ENCODE measurements at places on chromosomes 13 and 19.

- H3K4me3 ChIP-seq, result peak overlapping the region; percentile 22
- no peak overlapping the region for H3K27ac ChIP-seq
- no peaks in the 10 kb centered on the region for H3K4me1 ChIP-seq
- peak; percentile 19 for DNase-seq
- no peaks in the 10 kb centered on the region for H3K36me3 ChIP-seq
Observed at GRCh38 chr13:53782488-53782961, 753.9 kb downstream of the OLFM4 start.

GRCh38 chr13:19810996-19811881 lies 28.5 kb upstream of the PSPC1 start:
- H3K36me3 ChIP-seq, result no peaks in the 10 kb centered on the region
- no peaks in the 10 kb centered on the region for H3K4me1 ChIP-seq
- H3K4me3 ChIP-seq, result no peak overlapping the region
- DNase-seq, result no peak
- H3K27me3 ChIP-seq, result no peaks in the 10 kb centered on the region
- no peak overlapping the region for H3K27ac ChIP-seq

DNA sequence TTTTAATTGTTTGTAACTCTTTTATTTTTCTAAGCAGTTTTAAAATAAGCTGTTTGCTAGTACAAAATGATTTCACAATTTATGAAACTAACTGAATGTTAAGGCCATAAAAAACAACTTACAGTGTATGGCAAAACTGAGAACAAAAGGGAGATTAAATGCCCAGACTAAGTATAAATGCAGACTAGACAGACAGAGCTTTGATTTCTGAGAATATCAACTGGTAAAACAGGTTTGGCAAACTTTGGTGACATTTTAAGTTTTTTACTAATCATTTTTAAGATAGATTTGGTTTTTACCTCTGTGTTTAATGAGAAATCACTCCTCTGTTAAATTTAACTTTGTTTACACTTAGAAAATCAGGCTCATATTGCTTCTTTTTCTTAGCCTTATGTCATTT lies 127.5 kb upstream of the KLF5 start:
- no peak for DNase-seq
- peaks cover 30% of the 10 kb centered on the region for H3K36me3 ChIP-seq
- no peak overlapping the region for H3K27ac ChIP-seq
- no peaks in the 10 kb centered on the region for H3K4me1 ChIP-seq

GRCh38 chr13:20431080-20431479 lies 94.6 kb downstream of the CRYL1 start:
- peaks cover 12% of the 10 kb centered on the region for H3K36me3 ChIP-seq
- no peak overlapping the region for H3K4me3 ChIP-seq
- H3K4me1 ChIP-seq, result no peaks in the 10 kb centered on the region

GRCh38 chr19:31500946-31501345 lies 151.7 kb upstream of the TSHZ3 start:
- no peak for DNase-seq
- H3K27me3 ChIP-seq, result no peaks in the 10 kb centered on the region
- no peak overlapping the region for H3K4me3 ChIP-seq
- H3K4me1 ChIP-seq, result no peaks in the 10 kb centered on the region
- H3K36me3 ChIP-seq, result no peaks in the 10 kb centered on the region

DNA sequence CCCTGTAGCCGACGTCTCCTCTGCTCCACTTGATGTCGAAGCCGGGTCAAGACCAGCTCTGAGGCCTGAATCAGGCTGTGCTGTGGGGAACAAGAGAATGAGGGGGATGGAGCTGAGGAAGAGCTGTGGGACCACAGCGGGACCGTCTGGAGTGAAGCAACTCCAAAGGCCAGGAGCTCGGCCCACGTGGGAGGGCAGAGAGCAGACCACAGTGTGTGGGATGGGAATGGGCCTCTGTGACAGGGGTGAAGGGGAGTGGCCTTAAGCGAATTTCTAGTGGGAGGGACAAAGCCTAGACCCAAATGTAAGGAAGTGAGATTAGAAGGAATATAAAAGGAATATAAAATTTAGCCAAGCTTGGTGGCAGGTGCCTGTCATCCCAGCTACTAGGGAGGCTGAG lies 3.8 kb upstream of the SLC8A2 start:
- H3K27ac ChIP-seq, result no peak overlapping the region
- peaks cover 8% of the 10 kb centered on the region for H3K4me1 ChIP-seq
- peaks cover 7% of the 10 kb centered on the region for H3K27me3 ChIP-seq

GRCh38 chr13:73334445-73334844 lies 275.6 kb downstream of the KLF5 start:
- no peak overlapping the region for H3K4me3 ChIP-seq
- H3K27ac ChIP-seq, result no peak overlapping the region
- no peak for DNase-seq
- no peaks in the 10 kb centered on the region for H3K4me1 ChIP-seq
- H3K36me3 ChIP-seq, result no peaks in the 10 kb centered on the region

GRCh38 chr19:42024622-42025111 lies 30.6 kb upstream of the ATP1A3 start:
- no peak overlapping the region for H3K27ac ChIP-seq
- H3K36me3 ChIP-seq, result no peaks in the 10 kb centered on the region
- H3K4me1 ChIP-seq, result no peaks in the 10 kb centered on the region

- no peak overlapping the region for H3K4me3 ChIP-seq
- DNase-seq, result no peak
- no peak overlapping the region for H3K27ac ChIP-seq
- H3K27me3 ChIP-seq, result no peaks in the 10 kb centered on the region
- H3K36me3 ChIP-seq, result peaks cover 37% of the 10 kb centered on the region
- H3K4me1 ChIP-seq, result no peaks in the 10 kb centered on the region
Observed at GRCh38 chr19:41411968-41412265, 14.3 kb downstream of the BCKDHA start.

GRCh38 chr13:69683921-69684686 lies 423.5 kb upstream of the ATXN8OS start:
- H3K4me1 ChIP-seq, result no peaks in the 10 kb centered on the region
- no peaks in the 10 kb centered on the region for H3K36me3 ChIP-seq
- DNase-seq, result no peak
- no peaks in the 10 kb centered on the region for H3K27me3 ChIP-seq

DNA sequence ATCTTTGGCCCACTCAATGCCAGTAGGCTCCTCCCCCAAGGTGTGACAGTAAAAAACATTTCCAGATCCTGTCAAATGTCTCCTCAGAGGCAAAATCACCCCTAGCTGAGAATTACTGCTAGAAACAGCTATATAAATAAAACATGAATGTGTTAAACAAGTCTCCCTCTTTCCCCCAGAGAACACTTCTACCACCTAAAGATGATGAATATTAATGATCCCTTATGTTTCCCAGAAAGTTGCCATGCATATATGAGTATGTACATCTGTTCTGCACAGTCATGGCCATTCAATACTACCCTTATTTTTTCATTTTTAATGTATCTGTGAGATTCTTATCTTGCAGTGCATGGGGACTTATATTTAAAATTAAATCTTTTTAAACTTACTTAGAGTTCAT lies 230.0 kb downstream of the SHISA2 start:
- H3K27me3 ChIP-seq, result peaks cover 2% of the 10 kb centered on the region
- H3K27ac ChIP-seq, result no peak overlapping the region
- DNase-seq, result no peak
- H3K4me1 ChIP-seq, result no peaks in the 10 kb centered on the region

GRCh38 chr13:106129993-106130392 lies 405.5 kb downstream of the EFNB2 start:
- H3K27me3 ChIP-seq, result no peaks in the 10 kb centered on the region
- H3K36me3 ChIP-seq, result no peaks in the 10 kb centered on the region
- no peaks in the 10 kb centered on the region for H3K4me1 ChIP-seq
- no peak overlapping the region for H3K27ac ChIP-seq

DNA sequence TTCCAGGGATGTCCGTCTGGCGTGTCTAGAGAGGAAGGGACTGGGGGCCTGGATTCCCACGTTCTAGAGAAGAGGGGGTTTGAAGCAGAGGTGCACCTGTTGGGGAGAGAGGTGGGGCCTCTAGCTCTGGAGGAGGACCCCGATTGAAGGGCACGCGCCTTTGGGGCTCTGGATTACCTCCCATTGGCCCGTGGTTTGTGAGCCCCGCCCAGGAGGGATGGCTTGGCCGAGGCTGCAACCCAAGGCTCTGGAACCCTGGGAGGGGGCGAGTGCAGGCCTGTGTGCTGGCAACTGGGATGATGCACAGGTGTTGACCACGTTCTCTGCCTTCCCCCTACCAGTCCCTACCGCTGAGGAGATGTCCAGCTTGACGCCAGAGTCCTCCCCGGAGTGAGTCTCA lies 20.2 kb downstream of the TMEM150B start:
- H3K4me3 ChIP-seq, result no peak overlapping the region
- no peaks in the 10 kb centered on the region for H3K36me3 ChIP-seq
- no peaks in the 10 kb centered on the region for H3K27me3 ChIP-seq
- H3K4me1 ChIP-seq, result peaks cover 12% of the 10 kb centered on the region
- no peak for DNase-seq

DNA sequence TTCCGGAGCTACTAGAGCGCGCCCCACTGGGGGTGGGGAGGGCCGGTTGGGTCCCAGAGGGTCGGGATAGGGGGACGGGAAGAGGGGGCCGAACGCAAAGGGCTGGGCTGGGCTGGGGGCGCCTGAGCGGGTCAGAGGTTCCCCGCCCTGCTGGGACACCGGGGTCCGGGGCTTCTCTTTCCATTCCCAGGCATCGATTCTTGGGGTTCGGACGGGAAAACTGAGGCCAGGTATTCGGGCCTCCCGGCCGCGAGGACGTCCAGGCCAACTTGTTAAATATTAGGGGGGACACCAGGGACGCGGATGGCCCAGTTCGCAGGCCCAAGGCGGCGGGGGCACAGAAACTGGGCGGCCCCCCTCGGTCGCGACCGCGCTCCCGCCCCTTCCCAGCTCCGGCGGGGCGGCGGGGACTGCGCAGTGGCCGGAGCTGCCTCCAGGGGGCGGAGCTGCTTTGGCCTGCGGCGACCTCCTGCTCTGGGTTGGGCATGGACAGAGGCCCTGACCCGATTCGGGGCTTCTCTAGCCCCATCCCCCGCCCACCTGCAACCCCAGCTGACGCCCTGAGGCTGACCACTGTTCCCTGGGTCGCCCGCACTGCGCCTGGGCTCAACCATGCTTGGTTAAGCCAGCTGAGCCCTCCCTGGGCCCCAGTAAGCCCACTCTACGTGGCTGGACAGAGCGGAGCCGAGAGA lies 1.2 kb upstream of the KLF16 start:
- no peaks in the 10 kb centered on the region for H3K27me3 ChIP-seq
- no peak overlapping the region for H3K4me3 ChIP-seq
- DNase-seq, result no peak
- no peaks in the 10 kb centered on the region for H3K36me3 ChIP-seq
- peak overlapping the region; percentile 78 for H3K27ac ChIP-seq

GRCh38 chr13:106753251-106753650 lies 185.3 kb upstream of the ARGLU1 start:
- no peak overlapping the region for H3K27ac ChIP-seq
- H3K4me1 ChIP-seq, result no peaks in the 10 kb centered on the region
- H3K4me3 ChIP-seq, result no peak overlapping the region
- H3K36me3 ChIP-seq, result no peaks in the 10 kb centered on the region
- no peaks in the 10 kb centered on the region for H3K27me3 ChIP-seq

- H3K27me3 ChIP-seq, result no peaks in the 10 kb centered on the region
- no peak overlapping the region for H3K4me3 ChIP-seq
- H3K27ac ChIP-seq, result no peak overlapping the region
- no peak for DNase-seq
Observed at GRCh38 chr13:52921194-52921593, 72.8 kb upstream of the PCDH8 start.

DNA sequence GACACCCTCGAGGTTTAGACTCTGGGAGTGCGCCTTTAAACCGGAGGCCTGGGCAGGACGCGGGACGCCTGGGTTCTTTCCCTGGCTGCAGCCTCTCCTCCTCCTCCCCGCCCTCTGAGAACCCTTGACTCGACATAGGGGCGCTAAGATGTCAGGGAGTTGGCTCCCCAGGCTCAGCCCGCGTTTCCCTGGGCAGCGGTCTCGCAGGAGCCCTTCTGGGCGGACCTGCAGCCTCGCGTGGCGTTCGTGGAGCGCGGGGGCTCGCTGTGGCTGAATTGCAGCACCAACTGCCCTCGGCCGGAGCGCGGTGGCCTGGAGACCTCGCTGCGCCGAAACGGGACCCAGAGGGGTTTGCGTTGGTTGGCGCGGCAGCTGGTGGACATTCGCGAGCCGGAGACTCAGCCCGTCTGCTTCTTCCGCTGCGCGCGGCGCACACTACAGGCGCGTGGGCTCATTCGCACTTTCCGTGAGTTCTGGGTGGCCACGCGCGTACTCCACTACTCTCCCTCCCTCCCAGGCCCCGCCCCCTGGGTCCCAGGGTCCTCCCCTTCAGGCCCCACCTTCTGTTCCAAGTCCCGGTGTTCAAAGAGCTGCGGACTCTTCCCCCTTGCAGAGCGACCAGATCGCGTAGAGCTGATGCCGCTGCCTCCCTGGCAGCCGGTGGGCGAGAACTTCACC lies 1.3 kb downstream of the ICAM5 start:
- no peak overlapping the region for H3K27ac ChIP-seq
- H3K4me3 ChIP-seq, result no peak overlapping the region
- peaks cover 96% of the 10 kb centered on the region for H3K4me1 ChIP-seq
- peaks cover 8% of the 10 kb centered on the region for H3K27me3 ChIP-seq
- no peaks in the 10 kb centered on the region for H3K36me3 ChIP-seq
- peak; percentile 40 for DNase-seq

GRCh38 chr13:35761440-35762252 lies 285.2 kb upstream of the MAB21L1 start:
- H3K27ac ChIP-seq, result no peak overlapping the region
- H3K27me3 ChIP-seq, result no peaks in the 10 kb centered on the region
- H3K4me1 ChIP-seq, result no peaks in the 10 kb centered on the region

DNA sequence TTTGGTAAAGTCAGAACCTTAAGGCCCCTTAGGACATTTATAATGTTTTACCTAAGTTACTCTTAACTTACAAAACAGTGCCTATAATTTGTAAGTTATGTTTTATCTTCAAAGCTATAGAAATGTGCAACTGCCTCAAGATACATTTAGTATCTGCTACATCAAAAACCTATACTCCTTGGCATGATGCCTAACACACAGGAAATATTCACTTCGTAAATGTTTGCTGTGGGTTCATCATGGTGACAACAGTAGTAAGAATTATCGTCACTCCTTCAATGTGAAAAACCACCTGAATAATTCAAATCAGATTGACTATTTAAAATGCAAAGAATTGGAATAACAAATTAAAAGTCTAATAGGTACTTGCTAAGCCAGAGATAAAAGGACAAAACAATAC lies 184.1 kb downstream of the DIAPH3 start:
- H3K4me3 ChIP-seq, result no peak overlapping the region
- no peak for DNase-seq
- no peaks in the 10 kb centered on the region for H3K27me3 ChIP-seq

DNA sequence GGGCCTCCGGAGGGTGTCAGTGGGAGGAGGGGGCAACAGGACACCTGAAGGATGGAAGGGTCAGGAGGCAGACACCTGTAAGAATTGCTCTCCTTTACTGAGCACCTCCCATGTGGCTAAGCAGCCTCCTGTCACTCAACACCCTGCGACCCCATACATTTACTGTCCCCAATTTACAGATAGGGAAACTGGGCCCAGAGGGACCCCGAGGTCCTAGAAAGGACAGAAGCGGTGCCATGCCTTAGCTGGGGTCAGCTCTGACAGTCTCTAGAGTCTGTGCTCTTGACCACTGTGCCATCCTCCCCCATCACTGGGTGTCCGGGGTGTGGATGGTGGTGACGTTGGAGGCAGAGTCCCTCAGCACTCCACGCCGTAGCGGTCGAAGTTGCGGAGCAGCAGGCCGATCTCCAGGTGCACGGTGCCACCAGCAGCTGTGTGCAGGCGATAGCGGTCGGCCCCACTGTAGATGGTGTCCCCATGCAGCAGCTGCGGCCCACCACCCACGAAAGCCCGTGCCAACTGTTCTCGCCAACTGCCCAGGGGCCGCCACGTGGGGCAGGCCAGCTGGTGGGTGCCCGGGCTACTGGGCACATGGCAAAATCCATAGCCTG lies 726 bp upstream of the TGFB1 start:
- DNase-seq, result no peak
- no peaks in the 10 kb centered on the region for H3K27me3 ChIP-seq
- peaks cover 70% of the 10 kb centered on the region for H3K4me1 ChIP-seq
- H3K4me3 ChIP-seq, result peak overlapping the region; percentile 26
- peak overlapping the region; percentile 92 for H3K27ac ChIP-seq

Measured in CD4-positive, CD25-positive, alpha-beta regulatory T cell (primary cell).